ENCODE measurements at places on chromosomes 4 and X.

- DNase-seq, result no peak
Measured at GRCh38 chr4:169208516-169208915, 62.2 kb downstream of the SH3RF1 start.

- no peak for DNase-seq
Measured at GRCh38 chr4:158208963-158209640, 1.2 kb upstream of the TMEM144 start.

DNA sequence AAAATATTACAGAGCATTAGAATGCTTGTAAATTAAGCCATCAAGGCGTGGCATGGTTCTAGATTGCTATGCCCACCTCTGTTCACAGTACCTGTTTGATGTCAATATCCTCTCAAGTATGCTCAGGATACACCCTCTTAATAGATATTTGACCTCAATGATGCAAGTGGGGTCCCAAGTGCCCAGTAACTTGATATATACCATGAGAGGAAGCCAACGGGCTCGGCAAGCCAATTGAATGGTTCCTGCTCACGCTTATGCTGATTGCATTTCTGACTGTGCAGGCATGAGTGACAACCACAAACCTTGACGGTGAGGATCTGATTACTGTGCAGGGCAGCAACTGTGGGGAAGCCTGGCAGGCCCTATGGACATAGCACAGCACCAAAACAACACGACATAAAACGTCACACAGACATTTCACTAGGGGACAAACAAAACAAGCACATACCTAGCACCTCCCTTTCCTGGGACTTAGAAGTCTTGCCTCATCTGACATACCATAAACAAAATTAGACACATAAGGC lies 179.1 kb upstream of the ETNPPL start:
- no peak for DNase-seq

GRCh38 chr4:161132715-161133425 lies 1030.9 kb downstream of the FSTL5 start:
- no peak for DNase-seq

- no peak for DNase-seq
Measured at GRCh38 chrX:55524487-55524886, 34.8 kb upstream of the USP51 start.

DNA sequence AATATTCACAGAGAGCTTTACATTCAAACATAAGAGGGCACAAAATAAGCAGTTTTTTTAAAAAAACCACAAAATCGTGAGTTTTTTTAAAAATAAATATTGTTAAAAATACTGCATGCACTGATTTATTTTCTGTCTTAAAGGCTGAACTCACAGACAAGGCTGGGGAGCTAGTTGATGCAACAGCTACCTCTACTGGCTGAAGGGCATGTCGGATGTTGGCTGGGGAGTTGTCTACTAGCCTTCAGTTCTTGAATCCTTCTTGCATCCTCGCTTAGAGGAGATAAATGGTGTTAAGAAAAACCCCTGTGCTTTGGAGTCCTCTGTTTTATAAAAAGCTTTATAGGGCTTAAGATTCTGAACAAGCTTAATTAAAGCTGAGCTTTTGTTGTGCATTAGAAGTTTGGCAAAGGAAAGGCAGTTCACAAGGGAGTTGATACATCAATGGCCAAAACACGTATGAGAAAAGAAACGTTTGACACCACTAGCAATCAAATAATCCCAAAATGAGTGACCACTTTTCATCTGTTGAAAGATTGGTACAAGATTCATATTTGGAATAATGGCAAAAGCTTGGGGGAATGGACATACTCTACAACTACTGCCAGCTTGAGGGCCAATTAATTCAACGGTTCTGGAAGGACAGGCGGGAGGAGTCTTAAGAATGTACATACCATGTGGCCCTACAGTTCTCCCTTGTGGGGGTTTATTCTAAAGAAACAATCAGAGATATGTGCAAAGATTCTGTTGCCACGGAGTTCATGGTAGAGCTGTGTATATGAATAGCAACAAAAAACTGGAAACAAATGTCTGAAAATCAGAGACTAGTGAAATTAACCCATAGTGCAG lies 94.7 kb downstream of the SEL1L3 start:
- no peak for DNase-seq

GRCh38 chr4:53267026-53267425 lies 98.8 kb downstream of the SCFD2 start:
- DNase-seq, result no peak

DNA sequence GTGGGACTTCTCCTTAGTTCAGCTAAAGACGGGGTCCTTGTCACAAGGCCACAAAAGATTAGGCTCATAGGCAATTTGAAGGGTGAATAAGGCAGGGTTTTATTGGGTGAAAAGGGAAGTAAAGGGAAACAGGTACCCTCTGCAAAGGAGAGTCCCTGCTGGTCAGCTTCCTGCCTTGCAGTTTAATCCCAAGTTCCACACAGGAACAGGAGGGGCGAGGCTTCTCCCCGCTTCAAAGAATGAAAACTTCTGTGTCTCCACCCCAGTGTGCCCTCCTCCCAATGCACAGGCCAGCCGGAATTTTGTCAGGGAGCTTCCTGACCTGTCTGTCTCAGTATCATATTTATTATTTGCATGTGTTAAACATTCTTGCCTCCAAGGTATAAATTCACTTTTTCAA lies 37.1 kb downstream of the ITM2A start:
- no peak for DNase-seq

GRCh38 chr4:1381944-1382541 lies 24.2 kb downstream of the NKX1-1 start:
- no peak for DNase-seq

- no peak for DNase-seq
Measured at GRCh38 chr4:48103483-48104139, 30.4 kb downstream of the TXK start.

- DNase-seq, result no peak
Measured at GRCh38 chrX:53160297-53160983, 64.6 kb downstream of the KDM5C start.

DNA sequence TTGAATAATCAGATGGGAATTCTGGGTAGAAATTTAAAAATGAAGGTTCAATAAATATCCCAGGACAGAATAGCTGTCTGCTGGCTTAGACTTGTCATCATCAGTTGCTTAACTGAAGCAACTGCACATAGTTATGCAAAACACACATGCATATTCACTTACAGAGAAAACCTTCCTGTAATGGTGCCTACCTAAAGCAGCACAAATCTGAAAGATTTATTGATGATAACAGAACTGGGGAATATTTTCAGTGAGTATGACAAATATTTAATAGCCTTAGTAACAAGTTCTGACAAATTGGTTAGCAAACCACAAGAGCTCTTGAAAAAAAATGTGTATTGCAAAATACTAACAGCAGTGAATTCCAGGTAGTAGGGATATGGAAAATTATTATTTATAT lies 606.8 kb upstream of the BOD1L1 start:
- DNase-seq, result no peak

DNA sequence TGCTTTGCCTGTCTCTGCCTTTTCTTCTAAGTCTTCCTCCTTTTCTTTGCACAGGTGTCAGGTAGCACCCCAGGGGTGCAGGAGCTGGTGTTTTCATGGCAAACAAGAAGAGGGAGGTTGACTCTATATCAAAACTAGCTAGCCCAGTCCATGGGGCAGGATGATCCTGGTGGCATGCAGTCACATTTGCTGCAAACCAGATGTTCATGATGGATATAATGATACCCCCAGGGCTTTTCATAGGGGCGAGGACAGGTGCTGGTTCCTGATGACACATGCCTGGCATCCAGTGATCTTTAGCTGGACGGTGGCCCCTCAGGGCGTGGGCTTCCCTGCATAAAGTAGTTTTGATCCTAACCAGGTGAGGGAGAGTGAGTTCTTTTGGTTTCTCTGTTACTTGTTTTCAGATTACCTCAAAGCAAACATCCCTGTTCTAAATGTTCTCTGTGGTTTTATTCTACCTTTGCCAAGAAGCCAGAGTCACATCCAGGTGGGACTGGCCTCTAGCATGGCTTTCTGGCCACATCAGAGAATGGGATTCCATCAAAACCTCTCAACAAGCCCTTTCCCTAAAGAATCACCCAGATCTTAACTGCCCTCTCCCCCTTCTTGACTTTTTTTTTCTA lies 11.2 kb upstream of the UBA6 start:
- DNase-seq, result no peak

DNA sequence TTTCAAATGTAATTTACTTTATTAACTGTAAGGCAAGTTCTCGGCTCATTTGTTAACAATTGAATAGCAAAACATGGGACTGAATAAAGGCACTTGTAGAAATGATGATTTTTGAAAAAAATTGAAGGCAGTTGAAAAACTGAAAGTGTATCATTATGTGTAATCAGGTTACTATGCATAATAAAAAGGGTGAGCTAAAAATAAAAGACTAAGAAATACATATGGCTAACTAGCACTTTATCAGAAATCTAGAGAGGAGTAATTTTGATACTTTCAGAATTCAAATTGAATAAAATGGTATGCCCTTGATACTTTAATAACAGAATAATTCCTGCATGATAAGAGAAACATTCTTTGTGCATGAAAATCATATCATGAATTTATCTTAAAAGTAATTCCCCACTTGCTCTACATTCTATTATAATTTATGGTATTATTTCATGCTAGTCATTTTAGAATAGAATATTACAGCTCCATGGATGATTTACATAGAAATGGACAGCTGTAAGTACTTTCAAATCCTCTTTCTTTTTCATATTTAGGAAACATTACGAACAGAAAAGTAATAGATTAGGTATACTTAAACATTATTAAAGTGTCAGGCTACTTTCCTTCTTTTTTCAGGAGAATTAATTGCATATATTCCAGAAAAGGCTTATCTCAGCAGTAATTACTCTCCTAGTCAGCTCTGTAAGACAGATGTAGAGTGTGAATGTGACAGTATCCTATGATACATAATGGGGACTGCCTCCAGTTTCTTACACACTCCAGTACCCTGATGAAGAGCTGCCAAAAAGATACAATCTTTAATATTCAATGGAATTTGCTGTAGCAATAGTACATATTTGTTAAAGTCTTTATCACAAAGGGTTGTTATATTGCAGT lies 697.3 kb downstream of the CCSER1 start:
- no peak for DNase-seq

DNA sequence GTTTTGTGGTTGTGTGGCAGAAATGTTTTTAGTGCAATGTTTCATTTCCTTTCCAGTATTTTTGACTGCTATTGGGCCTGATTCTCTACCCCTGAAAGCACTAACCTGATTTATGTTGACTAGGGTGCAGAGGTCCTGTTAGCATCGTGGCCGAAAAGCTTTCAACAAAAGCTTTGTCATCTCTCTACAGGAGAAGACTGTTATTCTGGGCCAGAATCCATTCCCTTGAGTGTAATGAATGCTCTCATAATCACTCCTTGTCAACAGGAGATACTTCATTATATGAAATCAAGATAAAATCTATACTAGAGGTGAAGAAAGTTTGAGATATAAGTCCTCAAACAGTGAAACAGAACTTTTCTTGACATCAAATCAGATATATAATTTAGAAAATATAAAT lies 195.5 kb downstream of the ZNF330 start:
- no peak for DNase-seq

- no peak for DNase-seq
Measured at GRCh38 chr4:46804781-46805413, 104.1 kb downstream of the COX7B2 start.

DNA sequence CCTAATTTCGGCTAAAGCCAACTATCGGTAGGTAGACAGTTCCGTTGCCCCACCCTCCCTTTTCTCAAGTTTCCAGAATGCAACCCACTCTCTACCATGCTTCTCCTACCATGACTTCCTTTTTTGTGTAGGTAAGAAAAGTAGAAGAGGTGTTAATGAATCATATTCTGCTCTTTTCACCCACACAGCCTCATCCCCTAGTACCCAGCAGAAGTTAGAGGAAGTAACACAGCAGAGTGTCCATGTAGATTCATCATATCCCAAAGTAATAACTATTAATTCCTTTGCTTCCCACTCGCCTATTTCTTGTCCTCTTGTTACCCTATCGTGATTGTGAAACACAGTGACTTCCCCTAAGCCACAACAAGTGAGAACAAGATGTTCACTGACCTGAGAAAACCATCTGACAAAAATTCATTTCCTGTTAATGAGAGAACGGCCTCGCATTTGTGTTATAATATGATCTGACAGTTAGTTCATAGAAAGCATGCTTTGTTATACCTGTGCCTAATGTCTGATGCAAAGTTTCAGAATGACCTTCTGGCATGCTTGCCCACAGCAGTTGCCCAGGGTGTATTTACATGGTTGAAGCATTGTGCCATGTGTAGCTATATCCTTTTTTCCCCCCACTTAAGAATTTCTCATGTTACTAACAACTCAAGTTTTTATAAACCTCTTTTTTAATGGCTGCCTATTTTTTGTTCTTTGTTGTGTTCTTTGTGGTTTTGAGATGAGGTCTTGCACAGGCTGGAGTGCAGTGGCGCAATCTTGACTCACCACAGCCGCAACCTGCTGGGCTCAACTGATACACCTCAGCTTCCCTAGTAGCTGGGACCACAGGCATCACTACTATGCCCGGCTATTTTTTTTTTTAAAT lies 185.6 kb downstream of the RAP1GDS1 start:
- DNase-seq, result peak; percentile 55

- no peak for DNase-seq
Measured at GRCh38 chr4:111854494-111855087, 290.7 kb upstream of the FAM241A start.

GRCh38 chr4:114109776-114110175 lies 130.3 kb upstream of the ARSJ start:
- no peak for DNase-seq

DNA sequence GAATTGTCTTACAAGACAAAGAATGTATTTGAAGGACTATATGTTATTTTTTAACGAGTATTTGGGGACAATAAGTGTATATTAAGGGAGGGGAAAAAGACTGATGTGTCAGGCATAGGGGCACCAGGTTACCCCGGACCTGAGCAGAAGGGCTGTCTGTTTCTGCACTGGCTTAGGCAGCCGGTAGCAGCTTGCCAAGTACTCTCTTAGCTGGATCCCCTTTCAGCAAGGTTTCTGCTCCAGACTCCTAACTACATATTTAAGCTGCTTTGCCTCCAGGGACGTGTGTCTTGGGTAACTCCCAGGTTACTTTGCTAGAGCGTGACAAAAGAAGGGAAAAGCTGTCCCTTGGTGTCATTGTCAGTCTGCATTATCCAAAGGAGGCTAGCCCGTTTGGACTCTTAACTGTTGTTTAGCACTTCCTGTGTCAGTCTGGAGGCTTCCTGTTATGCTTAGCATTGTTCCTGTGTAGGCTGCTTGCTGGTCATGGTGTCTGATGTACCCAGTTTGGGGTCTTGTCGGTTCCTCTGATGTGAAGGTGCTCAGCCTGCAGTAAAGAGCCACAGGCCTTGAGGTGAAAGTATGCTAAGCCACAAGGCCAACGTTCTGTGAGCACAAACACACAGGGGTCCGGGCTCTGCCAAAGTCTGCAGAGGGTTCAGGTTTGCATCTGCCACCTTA lies 11.6 kb downstream of the CXCR3 start:
- DNase-seq, result no peak

DNA sequence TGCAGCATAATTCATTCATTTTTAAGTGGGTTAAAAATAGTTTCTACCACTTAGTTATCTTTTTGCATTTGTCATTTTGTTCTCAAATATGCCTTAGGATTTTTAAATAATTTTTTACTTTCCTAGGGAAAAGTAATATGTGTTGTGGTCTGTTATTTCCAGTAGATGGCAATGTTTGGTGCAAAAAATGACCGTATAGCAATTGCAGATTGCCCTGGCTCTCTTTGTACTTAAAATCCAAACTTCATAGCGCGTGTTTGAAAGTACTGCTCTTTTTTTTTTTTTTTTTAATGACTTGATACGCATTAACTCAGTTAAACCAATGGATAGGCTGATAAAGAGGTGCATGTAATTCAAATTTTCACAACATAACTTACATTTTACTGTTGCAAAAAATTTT lies 74.4 kb upstream of the RBMX start:
- DNase-seq, result no peak

Data from stimulated activated CD4-positive, alpha-beta T cell treated with anti-CD3 and anti-CD28 coated beads, Interleukin-4, amount 100 ng/mL, for 24 hours (primary cell).